Fibroblast of the aortic adventitia (primary cell): ENCODE measurements at places on chromosomes 3 and 15.

DNA sequence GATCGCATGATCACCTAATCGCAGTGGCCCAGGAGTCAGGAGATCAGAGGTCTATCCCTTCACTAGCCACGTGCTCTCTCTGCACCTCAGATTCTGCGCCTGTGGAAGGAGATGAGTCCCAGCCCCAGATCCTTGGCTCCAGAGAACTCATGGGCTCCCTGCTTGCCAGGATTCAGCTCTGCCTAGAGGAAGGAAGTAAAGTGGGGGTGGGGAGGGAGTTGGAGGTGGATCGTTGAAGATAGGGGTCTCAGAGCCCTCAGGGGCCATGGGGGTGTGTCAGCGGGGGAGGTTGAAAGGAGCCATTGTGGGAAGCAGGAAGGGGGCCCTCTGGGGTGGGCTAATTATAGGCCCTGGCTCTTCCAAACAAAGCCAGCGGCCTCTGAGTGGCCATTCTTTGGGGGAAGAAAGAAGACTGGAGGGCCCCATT is 11.3 kb upstream of the STRA6 start:
- no peak for DNase-seq

GRCh38 chr15:64461721-64462162 is 1.4 kb downstream of the ZNF609 start:
- peak; percentile 31 for DNase-seq

GRCh38 chr15:31255176-31255510 is 71.5 kb upstream of the KLF13 start:
- no peak for DNase-seq

GRCh38 chr3:196694202-196694638 is 17.8 kb downstream of the CEP19 start:
- peak; percentile 35 for DNase-seq

DNA sequence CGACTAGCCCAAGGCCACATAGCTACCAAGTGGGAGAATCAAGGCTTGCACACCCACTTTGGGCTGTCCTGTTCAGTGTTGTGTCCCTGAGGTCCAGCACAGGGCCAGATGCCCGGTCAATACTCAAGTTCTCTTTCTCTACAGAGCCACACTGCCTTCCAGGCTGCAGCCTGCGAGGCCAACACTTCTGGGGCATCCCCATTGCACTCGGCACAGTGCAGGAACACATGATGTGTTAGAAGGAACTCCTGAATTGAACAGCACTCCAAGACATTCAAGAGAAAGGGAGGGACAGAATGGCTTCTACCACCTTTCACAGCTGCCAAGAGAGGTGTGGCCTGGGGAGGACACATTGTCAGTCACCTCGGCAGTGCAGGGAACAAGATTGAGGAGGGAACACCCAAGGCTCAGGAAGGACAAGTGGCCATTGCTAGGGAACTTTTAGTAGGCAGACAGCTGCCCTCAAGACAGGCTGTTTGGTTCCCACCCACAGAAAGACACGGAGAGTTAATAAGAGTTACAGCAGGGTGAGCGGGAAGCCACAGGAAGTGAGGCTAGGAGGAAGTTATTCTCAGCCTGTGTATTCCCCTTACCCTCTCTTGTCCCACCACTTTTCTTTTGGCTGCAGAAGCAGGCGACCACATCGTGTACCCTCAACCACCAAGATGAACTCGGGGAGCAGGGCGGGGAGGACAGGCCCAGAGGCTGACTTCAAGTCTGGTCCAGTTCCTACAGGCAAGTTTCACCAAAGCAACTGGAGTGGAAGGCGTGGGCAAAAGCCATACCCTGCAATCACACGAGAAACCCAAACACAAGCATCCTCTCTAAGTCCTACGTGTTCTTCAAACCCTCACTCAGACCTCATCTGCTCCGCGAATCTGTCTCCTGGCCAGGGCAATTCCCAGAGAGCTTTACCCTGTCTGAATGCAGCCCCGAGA is 69.4 kb downstream of the SRGAP3 start:
- DNase-seq, result no peak

GRCh38 chr3:61381745-61382392 is 130.6 kb upstream of the FHIT start:
- peak; percentile 21 for DNase-seq

DNA sequence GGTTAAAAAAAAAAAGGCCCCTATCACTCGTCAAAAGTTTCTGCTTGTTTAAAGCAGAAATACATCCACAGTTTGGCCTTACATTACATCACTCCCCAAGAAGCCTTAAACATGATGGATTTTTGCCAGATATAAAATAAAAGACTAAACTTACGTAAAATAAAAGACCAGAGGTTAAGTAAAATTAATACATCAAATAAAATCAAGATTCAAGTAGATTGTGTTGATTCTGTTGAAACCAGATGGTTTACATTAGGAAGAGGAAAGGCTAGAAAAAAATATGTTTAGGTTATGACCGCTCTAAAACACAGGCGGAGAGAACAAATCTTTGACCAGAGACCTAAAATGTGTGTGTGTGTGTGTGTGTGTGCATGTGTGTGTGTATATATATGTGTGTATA is 104.1 kb downstream of the DUT start:
- DNase-seq, result no peak

DNA sequence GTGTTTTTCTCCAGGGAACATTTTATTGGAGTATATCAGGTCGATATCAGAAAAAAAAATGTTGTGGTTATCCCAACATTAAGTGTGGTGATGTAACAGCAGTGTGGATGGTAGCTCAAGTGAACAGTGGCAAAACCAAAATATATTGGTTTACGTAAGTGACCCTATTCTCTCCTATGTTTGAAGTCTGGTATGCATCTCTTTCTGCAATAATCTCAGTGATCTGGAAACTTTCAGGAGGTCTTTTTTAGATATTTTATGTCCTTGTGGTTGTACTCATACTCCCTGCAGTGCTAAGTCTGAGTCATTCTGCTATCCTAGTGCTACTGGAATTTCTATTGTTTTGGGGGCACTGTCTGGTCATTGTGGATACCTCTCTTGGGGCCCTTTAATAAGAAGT is 137.9 kb downstream of the SNRPN start:
- DNase-seq, result peak; percentile 1

DNA sequence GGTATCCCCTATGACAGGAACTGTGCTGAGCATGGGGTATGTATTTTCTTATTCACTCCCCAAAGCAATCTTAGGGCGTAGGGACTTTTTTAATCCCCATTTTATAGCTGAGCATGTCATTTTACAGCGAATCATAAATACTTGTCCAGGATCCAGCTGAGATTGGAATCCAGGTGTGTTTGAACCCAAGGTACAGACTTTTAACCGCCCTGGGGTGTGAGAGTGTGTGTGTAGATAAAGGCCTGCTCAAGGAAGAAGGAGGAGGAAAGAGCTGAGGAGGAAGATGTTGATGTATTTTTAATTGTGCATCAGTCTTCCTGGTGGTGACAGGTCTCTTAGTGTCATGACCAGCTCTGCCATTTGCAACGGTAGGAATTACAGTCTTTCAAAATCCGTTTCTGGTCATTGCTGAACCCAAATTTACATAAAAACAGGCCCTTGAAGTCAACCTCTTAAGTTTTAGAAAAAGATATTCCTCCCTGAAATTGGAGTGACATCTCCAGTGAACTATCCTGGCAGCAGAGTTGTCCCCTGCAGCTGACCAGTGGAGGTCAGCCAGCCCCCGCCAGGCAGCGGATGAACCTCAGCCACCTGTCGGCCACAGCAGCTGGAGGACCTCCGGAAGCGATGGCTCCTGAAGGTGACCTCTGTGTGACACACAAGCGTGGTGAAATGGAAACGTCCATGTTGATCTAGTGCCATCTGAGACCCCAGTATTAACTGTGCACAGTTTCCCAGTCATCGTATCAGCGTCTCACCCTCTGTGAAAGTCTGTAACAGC is 92.8 kb upstream of the MITF start:
- no peak for DNase-seq

GRCh38 chr3:123805101-123805500 is 79.0 kb downstream of the MYLK start:
- DNase-seq, result no peak

GRCh38 chr3:52004163-52004787 is 8.6 kb upstream of the RPL29 start:
- DNase-seq, result peak; percentile 57

GRCh38 chr15:93070132-93070531 is 18.9 kb downstream of the RGMA start:
- DNase-seq, result no peak

- peak; percentile 20 for DNase-seq
Measured at GRCh38 chr15:92666780-92667179, 11.2 kb upstream of the FAM174B start.

- no peak for DNase-seq
Measured at GRCh38 chr15:35061825-35062737, 23.0 kb downstream of the NANOGP8 start.

GRCh38 chr3:16784973-16785372 is 99.8 kb upstream of the PLCL2 start:
- DNase-seq, result no peak

DNA sequence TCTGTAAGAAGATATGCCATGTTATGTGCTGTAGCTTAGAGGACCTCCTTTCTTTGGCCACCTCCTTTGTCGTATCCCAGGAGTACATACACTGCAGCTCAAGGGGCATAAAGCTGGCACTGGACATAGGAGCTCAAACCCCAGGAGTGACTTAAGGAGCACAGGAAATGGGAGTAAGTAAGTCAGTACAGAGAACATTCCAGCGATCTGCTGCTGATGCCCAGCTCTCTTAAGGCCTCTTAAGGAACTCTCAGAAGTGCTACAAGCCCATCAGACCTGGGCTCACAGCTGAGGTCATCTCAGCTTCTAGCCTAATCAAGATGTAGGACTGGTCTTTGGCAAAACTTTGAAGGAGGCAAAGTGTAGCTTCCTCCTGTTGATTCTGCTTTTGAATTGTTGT is 21.6 kb upstream of the ACTL6A start:
- DNase-seq, result no peak

DNA sequence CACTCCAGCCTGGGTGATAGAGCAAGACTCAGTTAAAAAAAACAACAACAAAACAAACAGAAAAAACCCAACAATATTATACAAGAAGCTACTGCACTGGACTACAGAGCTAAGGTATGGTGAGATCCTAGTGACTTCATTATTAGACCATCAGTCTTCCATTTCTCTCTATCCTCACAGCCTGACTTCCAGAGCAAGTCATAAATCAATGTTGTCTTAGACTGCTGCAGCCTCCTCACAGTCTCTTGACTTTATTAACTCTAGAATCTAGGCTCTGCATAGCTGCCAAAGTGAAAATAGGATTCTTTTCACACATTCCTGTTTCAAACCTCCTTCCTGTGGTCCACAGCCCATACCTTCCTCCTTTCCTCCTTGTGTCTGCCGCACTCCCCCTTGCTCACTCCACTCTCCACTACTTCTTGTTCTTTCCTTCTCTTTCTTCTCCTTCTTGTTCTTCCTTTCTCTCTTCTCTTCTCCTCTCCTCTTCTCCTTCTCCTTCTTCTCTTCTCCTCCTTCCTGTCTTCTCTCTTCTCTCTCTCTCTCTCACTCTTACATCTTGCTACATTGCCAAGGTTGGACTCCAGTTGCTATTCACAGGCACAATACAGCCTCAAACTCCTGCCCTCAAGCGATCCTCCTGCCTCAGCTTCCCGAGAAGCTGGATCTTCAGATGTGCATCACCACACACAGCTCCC is 49.4 kb downstream of the CCR4 start:
- DNase-seq, result no peak

- DNase-seq, result no peak
Measured at GRCh38 chr3:79211586-79212359, 556.0 kb downstream of the ROBO1 start.

GRCh38 chr15:92667287-92667904 is 11.8 kb upstream of the FAM174B start:
- DNase-seq, result no peak

DNA sequence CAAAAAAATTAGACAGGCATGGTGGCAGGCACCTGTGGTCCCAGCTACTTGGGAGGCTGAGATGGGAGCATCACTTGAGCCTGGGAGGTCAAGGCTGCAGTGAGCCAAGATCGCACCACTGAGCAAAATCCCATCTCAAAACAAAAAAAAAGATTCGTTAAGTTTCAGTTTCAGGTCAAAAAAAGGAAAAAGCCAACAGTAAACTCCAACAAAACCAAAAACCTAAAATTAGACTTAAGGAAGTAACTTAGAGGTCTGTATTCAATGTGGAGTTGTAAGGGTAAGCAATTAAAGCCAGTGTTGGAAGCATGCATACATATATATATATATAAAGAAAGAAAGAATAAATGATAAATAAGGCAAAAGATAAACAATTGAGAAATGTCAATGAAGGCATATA is 11.8 kb downstream of the KPNA1 start:
- no peak for DNase-seq

DNA sequence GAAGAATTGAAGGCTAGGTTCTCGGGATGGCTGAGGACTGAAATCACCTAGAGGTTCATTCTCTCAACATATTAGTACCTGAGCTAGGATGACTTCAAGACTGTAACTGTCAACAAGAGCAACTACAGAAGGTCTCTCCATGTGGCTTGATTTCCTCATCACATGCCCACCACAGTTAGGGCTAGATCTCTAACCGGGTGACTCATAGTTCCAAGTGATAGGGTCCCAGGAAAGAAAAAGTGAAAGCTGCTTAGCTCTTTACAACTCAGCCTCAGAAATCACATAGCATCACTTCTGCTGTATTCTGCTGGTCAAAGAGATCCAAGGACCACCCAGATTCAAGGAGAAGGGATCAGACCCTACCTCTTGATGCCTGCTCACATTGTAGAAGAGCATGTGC is 165.4 kb upstream of the AGTR1 start:
- DNase-seq, result peak; percentile 8

DNA sequence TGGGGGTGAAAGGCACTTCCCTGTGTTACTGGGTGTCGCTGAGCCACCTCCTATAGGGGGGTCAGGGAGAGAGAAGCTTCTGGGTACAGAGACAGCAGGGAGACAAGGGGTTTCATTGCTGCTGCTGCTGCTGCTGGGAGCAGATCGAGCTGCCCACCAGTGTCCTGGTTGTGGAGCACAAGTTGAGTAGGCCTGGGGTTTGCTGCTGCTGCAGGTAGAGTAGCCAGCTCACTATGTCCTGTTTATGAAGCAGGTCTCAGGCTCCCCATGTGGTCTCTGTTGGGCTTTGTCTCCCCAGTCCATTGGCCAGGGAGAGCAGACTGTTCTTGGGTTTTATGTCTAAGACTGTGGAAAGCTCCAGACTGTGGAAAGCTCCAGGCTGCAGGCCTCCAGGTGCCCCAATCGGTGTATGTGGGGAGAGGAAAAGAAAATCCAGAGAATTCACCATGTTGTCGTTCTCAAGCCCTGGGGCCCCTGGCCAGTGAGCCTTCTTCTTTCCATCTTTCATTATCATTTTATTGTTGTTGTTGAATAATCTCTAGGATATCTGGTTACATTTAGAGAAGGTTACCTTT is 157.8 kb downstream of the ADAMTS17 start:
- DNase-seq, result no peak

DNA sequence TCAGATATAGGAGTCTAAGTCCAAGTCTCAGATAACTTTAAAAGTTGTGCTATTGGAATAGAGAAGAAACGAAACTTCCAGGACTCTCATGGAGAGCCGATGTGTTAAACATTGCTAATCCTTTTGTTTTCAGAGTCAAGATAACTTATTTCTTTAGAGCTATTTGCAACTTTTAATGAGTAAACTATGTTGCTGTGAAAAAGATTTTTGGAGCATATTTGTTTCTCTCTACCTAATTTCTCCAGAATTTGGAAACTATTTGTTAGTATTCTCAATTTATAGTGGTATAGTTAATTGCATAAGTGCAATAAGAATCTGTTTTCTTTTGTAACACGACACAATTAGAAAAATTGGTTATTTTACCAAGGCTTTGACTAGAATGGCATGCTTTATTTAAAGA is 588.9 kb downstream of the NTRK3 start:
- DNase-seq, result no peak
